ENCODE measurements at places on chromosomes 7 and 10.

- no peak for DNase-seq
Observed at GRCh38 chr10:7971949-7972348, 82.5 kb upstream of the GATA3 start.

DNA sequence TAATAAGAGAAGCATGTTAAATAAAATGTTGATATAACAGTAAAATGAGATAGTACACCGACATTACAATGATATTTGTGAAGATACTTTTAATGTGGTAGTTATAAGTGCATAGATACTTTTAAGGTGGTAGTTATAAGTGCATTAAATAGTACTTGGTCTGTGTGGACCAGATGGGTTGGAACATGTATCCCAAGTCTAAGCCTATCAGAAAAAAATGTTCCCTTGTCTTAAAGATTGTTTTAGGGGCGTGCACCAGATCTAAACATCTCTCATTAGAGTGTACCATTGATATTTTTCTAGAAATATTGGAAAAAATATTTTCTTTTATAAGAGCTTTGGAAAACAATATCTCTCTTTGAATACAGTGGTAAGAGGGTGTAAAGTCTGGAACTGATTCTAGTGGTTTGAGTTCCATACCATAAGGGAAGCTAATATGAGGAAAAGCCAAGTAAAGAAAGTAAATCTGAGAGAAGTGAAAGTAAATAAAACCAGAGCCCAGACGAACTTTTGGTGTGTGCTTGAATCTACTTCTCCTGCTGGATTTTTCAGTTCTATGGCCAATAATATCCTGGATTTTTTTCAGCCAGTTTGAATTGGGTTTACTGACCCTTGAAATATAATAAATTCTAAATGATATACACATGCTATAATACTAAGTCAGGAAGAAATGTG lies 175.3 kb downstream of the MBL2 start:
- DNase-seq: no peak

DNA sequence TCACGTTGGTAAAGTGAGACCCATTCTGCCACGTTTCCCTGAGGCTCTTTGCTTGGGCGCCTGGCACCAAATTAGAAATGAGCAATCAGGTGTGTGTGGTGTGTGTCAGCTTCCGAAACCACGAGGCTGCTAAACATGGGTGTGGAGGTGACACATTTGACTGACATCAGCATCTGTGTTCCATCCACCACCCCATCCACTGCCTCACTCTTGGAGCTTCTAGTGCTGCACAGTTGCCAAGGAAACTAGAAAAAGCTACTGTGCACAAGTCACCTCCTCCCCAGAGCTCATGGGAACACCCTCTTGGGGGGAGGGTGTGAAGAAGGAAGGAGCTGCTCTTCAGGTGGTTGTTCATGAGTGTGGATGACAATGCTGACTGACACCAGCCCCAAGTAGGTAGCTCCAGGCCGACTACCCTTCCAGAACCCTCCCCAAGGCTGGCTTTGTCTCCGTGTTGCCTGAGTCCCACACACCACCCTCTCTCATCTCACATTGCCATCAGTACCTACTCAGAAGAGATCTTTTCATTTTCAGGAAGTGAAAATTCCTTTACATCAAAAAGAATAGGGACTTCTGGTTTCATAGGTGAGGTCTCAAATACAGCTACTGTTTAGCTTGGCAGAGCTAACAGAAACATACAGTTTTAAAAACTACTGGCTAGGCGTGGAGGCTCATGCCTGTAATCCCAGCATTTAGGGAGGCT lies 152.2 kb downstream of the TMEM178B start:
- no peak for DNase-seq

GRCh38 chr10:129741280-129741977 lies 222.6 kb downstream of the EBF3 start:
- DNase-seq: no peak

GRCh38 chr10:13528123-13528874 lies 515 bp downstream of the BEND7 start:
- no peak for DNase-seq

GRCh38 chr10:1198453-1199344 lies 142.5 kb downstream of the WDR37 start:
- DNase-seq: no peak

GRCh38 chr7:132049462-132050304 lies 493.3 kb upstream of the PODXL start:
- peak; percentile 44 for DNase-seq

DNA sequence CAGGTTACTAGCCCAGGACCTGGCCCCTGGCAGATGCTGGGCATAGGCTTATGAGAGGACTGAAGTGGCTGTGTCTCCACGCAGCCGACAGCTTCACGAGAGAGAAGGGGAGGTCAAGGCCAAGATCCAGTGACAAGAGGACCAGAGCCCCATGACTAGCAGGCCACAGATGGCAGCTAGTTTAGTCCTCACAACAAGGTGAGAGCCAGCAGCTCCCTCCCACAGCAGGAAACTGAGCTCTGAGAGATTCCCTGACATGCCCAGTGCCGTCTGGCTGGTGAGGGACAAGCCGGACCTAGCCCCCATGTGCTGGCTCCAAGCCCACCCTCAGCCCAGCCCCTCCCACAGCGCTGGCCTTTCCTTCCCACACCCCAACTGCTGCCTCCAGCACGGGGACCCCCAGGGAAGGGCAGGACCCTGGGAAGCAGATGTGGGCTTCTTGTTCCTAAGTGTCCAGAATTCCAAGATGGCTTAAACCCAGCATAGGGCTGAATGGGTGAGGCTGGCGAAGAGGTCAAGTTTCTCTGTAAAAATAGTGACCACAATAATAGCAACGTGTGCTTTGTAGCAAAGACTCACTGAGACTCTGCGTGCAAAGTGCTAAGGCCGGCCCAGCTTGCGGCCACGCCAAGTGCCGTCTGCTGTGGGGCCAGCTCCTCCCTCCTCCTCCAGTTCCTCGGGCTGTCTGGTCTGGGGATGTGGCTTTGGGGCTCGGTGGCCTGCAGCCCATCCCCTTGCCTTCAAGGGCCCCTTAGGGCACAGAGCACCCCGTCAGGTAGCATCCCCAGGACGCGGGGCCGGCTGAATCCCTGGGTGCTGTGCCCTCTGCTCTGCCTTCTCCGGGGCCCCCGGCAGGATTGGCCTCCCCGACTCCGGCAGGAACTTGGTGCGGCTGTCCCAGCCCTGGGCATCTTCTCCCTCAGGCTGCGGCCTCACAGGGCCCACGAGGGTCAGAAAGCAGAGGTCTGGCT lies 7.8 kb upstream of the FAM20C start:
- no peak for DNase-seq

DNA sequence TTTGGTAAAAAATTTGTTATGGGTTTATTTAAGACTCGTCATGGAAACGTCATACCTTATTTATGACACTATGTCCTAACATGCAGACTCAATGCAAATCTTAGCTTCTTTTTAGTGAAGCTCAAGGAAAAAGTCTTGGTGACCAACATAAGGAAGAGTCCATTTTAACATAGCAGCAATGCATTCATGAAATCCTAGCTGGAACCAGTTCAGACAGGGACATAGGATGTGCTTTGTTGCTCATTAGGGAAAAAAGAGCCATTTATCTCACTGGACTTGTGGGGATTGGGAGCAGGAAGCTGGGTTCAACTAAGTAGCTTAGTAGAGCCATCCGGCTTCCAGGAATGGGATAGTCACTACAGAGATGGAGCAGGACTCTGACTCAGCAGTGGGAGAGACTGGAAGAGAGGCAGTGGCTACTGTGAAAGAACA lies 100.7 kb upstream of the DKK1 start:
- no peak for DNase-seq

DNA sequence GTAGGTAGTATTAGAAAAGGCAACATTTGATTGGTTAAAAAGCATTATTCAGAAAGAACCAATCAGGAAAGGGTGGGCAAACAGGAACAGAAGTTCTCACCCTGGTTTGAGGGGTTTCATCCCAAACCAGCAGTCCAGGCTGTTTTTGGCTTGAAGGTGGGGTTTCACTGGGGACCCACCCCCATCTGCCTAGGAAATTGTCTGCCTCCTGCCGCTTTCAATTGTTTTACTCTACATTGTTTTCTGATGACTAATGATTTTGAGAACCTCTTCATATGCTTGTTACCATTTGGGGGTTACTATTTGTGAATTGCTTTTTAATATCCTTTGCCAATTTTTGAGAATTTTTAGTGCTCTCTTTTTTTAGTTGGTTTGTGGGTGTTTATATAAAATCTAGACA lies 3.3 kb upstream of the PCBD1 start:
- DNase-seq: no peak

DNA sequence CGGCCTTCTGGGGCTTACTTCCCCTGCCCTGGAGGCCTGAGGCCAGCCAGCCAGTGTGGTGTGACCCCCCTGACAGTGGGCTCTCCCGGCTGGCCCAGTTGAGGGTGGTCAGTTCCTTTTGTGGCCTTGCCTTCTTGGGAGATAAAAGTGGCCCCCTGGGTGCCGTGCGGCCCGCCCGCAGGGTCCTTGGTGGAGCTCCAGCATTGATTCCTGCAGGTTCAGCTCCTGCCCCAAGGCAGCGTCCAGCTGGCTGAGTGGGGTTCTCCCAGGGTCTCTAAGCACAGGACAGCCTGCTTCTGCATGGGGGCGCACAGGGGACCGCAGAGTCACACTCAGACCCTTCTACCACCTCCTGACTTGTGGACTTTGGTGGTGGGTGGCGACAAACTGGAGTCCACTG lies 62.1 kb downstream of the CUX1 start:
- no peak for DNase-seq

DNA sequence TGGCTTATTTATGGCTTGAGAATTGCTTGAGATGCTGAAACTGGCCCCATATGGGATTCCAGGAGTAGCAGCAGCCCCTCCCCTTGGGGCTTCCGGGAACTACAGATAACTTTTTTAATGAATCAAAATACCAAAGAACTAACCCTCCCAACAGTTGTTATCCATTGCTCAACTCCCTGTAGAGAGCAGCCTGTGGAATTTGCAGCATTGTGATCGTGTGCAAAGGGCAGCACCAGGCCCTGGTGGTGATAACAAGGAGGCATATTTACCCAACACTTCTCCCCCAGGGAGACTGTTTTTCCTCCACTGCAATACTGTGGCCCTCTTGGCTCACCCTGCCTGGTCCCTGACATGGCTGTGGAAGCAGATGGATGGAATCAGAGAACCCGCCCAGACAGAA lies 196.2 kb downstream of the PLXNA4 start:
- DNase-seq: no peak

GRCh38 chr7:131219312-131220041 lies 108.2 kb upstream of the MKLN1 start:
- no peak for DNase-seq

DNA sequence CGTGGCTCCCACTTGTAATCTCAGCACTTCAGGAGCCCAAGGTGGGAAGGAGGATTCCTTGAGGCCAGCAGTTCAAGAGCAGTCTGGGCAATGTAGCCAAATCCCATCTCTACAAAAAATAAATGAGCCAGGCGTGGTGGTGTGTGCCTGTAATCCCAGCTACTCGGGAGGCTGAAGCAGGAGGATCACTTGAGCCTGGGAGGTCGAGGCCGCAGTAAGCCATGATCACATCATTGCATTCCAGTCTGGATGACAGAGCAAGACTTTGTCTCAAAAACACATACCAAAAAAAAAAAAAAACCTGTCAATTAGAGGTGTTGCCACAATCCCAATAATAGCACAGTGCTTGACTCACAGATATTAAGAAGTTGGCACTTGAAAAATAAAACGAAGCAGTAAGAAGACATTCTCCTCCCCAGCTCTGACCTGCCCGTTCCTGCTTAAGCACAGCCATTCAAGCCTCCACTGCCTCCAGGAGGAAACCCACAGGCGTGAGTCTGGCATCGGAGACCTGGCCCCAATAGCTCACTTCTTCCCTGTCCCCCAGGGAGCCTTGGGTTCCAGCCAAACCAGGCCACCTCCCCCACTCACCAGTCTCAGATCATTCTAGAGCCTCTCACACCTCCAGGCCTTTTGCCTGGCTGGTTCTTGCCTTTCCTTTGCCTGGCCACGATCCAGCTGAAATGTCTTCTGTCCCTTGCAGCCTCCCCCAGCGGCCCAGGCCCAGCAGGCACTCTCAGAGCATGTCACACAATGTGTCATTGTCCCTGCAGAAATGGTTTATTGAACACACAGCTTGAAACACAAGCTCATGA lies 45.3 kb upstream of the GTF2I start:
- DNase-seq: no peak

DNA sequence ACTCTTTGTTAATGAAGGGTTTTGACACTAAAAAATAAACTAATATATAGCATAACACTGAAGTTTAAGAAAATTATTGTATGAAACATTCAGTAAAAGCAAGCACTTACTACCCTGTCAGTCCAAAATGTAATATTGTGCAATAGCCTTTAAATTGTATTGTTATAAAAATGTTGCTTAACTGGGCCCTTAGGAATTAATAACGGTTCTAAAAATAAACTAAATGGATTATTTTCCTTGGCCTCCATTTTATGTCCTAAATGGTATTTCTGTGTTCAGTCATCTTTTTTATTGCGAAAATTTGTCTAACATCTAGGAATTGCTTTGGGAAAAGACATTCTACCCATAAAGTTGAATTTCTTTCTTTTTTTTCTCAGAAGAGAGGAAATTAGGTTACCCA lies 49.0 kb upstream of the ABI1 start:
- no peak for DNase-seq

GRCh38 chr10:95987685-95988426 lies 55.5 kb upstream of the CCNJ start:
- DNase-seq: no peak

DNA sequence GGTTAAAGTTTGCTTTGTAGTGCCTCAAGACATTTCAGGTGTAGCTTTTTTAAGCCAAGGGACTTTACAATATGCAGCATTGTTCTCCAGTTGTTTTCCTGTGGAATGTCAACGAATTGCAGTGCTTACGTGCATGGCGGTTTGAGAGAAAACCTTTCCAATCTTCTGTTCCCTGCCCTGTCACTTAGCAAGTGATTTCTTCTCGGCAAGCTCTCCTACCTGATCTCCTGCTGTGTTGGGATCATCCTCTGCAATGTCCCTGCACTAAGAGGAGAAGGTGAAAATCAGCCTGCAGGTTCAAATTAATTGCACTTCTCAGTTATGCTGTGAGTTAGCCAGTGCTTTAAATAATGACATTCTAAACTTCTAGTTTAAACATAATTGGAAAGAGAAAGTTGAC lies 197.6 kb upstream of the FZD1 start:
- DNase-seq: no peak

DNA sequence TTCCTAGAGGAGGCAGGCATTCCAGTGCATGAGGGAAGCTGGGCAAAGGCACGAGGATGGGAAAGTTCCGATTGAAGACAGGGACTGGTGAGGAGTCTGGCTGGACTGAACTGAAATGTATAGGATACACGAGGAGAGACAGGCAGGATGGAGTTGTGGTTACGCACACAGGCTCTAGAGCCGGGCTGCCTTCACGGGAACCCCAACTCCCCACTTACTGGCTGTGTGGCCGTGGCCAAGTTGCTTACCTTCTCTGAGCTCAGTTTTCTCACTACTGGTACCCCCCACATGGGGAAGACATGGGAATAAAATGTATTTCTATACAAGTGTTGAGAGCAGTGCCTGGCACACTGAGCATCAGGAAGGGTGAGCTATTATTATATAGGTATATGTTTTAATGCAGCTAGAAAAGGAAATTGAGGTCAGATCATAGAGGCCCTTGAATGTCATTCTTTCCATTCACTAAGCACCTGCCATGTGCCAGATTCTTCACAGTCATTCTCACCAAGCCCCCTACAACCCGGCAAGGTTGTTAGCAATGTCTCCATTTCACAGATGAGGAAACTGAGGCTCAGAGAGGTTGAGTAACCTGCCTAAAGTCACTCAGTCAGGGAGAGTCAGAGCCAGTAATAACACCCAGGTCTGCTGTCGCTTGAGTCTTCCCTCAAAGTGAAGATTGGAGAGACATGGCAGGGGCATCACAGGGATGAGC lies 9.7 kb downstream of the CHST3 start:
- DNase-seq: peak; percentile 30

Measured in stimulated activated naive CD8-positive, alpha-beta T cell treated with anti-CD3 and anti-CD28 coated beads, Interleukin-15, Interleukin-2, amounts not matched to agents 100 U/mL and 50 U/mL, for 24 hours (primary cell).